ENCODE measurements at places on chromosomes 16 and 17. TPM values are rescaled to one million over a fixed set of nuclear protein-coding genes. Genes with fewer than 3 reads are reported as not detected.

Gene KRT36
- 0.07 TPM for total RNA-seq

Gene TAOK2
- total RNA-seq, result 32.4 TPM

Gene LRRC75A
- total RNA-seq, result 0.75 TPM

Gene CD300H
- total RNA-seq, result 1.9 TPM

Gene HSD17B1
- total RNA-seq, result 1.2 TPM

Gene BIRC5
- total RNA-seq, result 109 TPM

Gene NPIPB9
- 1.3 TPM for total RNA-seq

Gene GPR142
- not detected for total RNA-seq

Gene DOC2A
- total RNA-seq, result 1.7 TPM

Gene RAD51D
- total RNA-seq, result 31.9 TPM

Gene RPGRIP1L
- total RNA-seq, result 10.4 TPM

Gene TMEM88
- total RNA-seq, result 0.23 TPM

Gene USP43
- total RNA-seq, result 4.5 TPM

Gene DHX58
- total RNA-seq, result 0.23 TPM

Gene PABPN1L
- not detected for total RNA-seq

Gene FHOD1
- 61.3 TPM for total RNA-seq

Gene PIK3R6
- not detected for total RNA-seq

Gene TVP23A
- total RNA-seq, result 0.03 TPM

Gene SENP3
- total RNA-seq, result 85.2 TPM

Gene MT1X
- 538 TPM for total RNA-seq

All from A549 treated with GW870086 at 1 μM for 4 hours (cell line).